Renal cortical epithelial cell (primary cell): ENCODE measurements at places on chromosomes 6 and 20.

DNA sequence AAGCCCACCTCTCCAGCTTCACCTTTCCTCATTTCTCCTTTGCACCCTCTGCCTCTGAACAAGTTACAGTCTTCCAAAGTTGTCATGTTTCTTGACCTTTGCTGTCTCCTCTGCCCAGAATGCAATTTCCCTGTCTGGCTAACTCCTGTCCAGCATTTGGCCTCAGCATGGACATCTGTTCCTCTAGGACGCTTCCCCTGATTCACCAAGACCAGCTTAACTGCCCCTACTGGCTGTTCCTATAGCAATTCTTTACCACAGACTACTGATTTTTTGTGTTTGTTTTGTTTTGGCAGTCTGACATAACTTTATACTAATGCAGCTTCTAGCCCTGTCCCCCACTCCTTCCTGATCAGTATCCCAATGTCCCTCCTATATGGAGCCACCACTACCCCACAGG is 13.4 kb downstream of the GNL1 start:
- no peak for DNase-seq

GRCh38 chr20:3711484-3711941 is 887 bp downstream of the SIGLEC1 start:
- no peak for DNase-seq

GRCh38 chr6:57283106-57283505 is 34.3 kb upstream of the PRIM2 start:
- DNase-seq, result no peak

DNA sequence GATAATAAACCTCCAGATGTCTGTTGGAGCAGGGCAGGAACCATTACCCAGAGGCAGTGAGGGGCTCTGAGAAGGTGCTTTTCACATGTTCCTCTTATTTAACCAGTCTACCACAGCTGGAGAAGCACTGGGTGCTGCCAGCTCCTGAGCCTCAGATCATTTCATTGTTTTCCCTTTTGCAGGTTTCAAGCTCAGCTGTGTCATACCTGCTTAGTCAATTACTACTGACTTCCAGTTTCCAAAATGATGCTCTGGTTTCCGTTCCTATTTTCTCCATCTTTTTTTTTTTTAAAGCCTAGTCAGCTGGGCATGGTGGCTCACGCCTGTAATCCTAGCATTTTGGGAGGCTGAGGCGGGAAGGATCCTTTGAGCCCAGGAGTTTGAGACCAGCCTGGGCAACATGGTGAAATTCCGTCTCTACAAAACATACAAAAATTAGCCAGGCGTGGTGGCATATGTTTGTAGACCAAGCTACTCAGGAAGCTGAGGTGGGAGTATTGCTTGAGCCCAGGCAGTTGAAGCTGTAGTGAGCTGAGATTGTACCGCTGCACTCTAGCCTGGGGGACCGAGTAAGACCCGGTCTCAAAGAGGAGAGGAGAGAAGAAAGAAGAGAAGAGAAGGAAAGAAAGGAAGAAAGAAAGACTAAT is 6.7 kb downstream of the FLOT1 start:
- DNase-seq, result no peak

GRCh38 chr20:11128220-11128718 is 454.5 kb upstream of the JAG1 start:
- no peak for DNase-seq

DNA sequence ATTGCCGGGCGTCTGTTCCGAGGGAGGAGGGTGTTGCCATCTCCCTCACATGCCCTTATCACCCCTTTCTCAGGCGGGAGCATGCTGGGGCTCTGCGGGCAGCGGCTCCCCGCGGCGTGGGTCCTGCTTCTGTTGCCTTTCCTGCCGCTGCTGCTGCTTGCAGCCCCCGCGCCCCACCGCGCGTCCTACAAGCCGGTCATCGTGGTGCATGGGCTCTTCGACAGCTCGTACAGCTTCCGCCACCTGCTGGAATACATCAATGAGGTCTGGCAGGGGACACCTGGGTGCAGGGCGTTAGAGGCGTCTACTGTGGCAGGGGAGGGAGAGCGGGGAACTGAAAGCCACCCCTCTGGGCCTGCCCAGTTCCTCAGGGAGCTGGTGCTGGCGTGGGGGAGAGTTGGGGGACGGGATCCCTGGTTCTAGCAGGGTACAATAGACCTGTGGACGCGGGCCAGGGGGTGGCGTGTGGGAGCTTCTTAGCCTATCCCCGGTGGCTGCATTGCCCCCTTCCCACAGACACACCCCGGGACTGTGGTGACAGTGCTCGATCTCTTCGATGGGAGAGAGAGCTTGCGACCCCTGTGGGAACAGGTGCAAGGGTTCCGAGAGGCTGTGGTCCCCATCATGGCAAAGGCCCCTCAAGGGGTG is 697 bp downstream of the PPT2 start:
- DNase-seq, result peak; percentile 68

DNA sequence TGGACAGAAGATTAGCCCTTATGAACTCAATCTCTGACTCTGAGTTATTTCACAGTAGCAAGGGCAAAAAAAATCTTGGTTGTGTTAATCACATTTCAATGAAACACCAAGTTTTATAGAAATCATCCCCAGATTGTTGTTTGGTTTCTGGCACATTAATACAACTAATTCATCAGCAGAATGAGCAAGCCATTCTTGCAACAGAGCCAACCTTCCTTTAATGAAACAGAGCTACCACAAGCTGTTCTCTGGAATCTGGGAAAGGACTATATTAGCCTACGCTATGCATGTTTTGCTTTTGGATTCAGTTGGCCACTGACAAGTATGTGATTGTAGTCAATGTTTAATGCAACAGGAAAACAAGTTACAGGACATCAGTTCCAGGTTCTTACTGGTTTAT is 13.8 kb upstream of the POPDC3 start:
- DNase-seq, result peak; percentile 69

DNA sequence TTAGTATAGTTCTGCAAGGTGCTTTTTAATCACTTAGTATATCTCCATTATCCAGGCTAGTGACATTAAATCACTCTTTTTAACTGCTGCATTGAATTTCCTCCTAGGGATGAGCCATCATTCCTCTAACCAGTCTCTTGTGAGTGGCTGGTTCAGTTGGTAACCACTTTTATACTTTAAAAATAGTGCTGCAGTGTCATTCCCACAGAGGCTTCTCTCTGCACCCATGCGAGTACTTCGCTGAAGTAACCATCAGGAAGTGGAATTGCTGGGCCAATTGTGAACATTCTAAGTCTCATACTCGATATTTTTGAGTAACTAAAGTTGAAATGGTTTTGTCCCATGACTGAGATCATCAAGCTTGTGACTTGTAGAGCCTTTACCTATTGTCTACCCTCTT is 2.1 kb downstream of the BTN3A2 start:
- no peak for DNase-seq

DNA sequence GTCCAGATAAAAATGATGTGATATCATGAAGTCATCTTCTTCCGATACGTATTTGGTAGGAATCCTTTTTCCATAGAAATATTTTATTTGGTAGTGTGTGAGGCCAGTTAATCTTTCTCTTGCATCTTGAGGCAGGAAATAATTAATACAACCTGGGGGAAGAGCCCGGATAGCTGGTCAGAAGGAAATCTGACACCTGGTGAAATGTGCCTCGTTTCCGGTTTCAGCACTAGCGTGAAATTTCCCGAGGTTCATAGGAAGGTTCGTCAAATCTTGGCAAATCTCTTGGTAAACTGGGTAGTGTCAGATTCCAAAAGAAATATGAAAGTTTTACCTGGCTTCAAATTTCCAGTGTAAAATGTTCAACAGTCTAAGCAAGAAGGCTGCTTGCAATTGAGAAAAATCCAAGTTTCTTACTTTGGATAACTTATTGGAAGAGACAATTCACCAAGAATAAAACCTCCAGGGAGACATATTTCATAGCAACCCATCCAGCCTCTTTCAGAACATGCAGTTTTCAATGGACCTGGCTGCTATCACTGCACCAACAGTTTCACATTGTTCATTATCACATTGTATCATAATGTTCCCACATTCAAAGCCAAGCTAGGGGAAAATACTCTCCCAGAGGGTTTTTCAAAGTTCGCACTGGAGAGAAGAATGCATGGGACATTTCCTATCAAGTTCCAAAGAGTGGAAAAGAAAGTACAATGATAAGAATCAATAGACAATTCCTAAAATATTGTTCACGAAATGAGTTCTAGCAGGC is 454.5 kb upstream of the CITED2 start:
- no peak for DNase-seq

DNA sequence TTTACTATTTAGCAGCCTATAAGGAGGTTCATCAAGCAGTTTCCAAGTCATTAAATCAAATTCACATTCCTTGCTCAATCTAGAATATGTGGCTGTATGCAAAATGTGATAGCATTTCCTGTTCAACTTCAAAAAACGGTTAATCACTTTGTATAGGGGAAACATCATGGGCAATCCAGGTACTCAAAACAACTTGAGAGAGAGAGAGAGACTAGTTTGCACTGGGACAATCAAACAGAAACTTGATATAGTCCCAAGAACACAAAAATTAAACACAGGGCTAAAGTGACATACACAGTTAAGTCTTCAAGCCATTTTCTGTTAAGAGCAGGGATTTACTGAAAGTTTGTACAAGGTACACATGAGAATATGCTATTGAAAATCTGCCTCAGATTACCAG is 7.4 kb downstream of the CPNE1 start:
- no peak for DNase-seq

GRCh38 chr20:18567739-18568091 is 483 bp downstream of the SMIM26 start:
- no peak for DNase-seq
